Fibroblast of villous mesenchyme (primary cell): ENCODE measurements at places on chromosomes 1 and 21. TPM values are rescaled to one million over a fixed set of nuclear protein-coding genes. Genes with fewer than 3 reads are reported as not detected.

The C1orf146 gene
- not detected in 2 replicates for total RNA-seq

The FALEC gene
- 0.64 and 1.3 TPM in 2 replicates for total RNA-seq

- no peak for DNase-seq
Observed at GRCh38 chr1:183832459-183832858, 27.5 kb downstream of the RGL1 start.

GRCh38 chr1:201566529-201566823, 27.5 kb downstream of the NAV1 start:
- DNase-seq, result no peak

The SH3D21 gene
- total RNA-seq, result 3.9 and 5.8 TPM in 2 replicates

DNA sequence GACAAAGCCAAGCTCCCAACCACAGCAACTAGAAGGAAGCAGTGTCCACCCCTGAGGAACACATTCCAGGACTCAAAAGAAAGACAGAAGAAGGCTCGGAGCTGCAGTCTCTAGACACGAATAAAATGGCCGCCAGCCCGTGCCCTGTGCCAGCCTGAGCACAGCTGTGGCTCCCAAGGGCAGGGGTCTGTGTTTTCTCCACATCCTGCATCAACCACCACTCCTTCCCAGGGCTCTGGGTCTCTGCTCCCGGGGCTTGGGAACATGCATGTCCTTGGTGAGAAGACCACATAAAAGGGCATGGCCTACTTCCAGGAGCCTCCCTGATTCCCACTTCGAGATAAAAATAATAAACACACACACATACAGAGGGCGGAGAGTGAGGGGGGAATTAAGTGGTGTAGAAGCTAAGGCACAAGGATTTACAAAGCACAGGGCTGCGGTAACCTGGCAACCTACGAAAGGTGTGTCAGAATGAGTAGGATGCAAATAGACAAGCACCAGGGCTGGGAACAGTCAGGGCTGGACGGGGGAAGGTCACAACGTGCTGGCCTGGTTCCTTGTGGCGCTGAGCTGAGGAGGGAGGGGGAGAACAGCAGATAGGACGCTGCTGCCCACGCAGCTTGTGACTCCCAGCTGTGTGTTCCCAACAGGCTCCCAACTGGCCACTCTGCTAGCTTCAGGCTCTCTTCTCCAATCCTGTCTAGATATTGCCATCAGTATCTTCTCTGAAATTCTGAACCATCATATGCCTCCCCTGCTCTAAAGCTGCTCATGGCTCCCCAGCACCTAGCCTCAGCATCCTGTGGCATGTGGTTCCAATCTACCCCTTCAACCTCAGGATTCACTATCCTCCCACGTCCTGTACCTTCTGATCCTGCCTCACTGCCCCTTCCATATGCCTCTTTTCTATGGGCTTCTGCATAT, 72.5 kb downstream of the CD34 start:
- peak; percentile 69 for DNase-seq

- no peak for DNase-seq
Observed at GRCh38 chr1:39788426-39788757, 273 bp downstream of the BMP8B start.
